SW 1271 (cell line): ENCODE measurements at places on chromosomes 11 and 22.

DNA sequence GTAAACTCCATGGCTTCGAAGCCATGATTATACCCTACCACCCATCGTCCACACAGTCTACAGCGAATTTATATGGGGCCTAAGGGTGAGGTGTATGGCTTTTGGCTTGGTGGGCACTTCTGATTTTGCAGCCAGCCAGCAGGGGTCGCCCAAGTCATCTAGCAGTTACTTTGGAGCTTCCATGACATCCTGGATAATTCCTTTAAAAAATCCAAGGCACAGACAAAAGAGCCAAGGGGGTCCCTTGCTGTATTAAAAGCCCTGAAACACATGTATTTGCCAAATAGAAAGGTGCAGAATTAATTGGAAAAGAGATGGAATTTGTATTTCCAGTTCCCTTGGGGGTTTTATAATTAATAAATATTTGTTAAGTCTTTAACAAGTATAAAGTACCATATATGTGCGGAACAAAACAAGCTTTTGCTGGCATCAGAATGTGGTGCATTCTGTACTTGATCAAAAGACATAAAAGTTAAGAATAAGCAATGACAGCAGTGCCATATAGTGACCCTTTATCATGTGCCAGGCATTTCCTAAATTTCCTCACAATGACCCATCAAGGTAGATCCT is 132.8 kb upstream of the PITPNB start:
- peak; percentile 22 for DNase-seq

GRCh38 chr11:20046416-20046815 is 113.9 kb downstream of the DBX1 start:
- no peak for DNase-seq

- DNase-seq: no peak
Observed at GRCh38 chr11:33021937-33022336, 6.3 kb downstream of the DEPDC7 start.

DNA sequence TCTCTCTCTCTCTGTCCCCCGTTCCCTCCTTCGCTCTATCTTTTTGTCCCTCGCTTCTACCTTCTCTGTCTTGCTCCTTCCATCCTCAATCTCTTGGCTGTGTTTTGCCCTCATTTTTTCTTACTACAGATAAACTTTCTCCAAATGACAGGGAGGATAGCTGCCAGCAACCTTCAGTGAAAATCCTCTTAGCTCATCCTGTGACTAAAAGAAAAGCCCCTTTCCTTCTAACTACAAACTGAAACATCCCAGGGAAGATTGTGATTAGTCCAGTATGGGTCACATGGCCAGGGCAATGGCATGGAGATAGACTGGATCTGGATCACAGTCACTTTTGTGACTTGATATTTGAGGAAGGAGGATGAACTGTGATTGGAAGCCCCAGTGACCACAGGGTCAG is 10.4 kb downstream of the SPON1 start:
- DNase-seq: no peak

DNA sequence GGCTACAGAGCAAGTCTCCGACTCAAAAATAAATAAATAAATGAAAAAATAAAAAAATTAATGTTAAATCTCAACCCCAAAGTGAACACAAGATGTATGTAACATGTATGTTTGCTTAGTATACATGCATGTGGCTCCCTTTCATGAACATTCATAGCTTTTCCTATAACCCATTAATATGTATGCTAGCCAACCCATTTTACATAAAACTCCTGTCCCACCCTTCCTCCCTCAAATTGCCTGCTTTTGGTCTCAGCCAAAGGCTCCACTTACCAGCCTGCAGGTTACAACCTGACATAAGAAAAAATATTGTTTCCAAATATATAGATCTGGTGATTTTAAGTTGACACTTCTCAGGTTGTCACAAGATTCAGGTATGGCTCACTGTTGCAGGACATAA is 3.7 kb upstream of the FOLR1 start:
- no peak for DNase-seq
